ENCODE measurements at places on chromosomes 12 and 14. TPM values are rescaled to one million over a fixed set of nuclear protein-coding genes. Genes with fewer than 3 reads are reported as not detected.

Gene KRT83
- total RNA-seq, result not detected

Gene UNC79
- total RNA-seq, result 0.13 TPM

Gene PLEKHD1
- 0.19 TPM for total RNA-seq

Gene OR6C2
- total RNA-seq, result not detected

Gene OAS2
- total RNA-seq, result 36.6 TPM

Gene PLCZ1
- total RNA-seq, result not detected

GRCh38 chr12:89923091-89923490 lies 214.5 kb upstream of the ATP2B1 start:
- no peak for DNase-seq

DNA sequence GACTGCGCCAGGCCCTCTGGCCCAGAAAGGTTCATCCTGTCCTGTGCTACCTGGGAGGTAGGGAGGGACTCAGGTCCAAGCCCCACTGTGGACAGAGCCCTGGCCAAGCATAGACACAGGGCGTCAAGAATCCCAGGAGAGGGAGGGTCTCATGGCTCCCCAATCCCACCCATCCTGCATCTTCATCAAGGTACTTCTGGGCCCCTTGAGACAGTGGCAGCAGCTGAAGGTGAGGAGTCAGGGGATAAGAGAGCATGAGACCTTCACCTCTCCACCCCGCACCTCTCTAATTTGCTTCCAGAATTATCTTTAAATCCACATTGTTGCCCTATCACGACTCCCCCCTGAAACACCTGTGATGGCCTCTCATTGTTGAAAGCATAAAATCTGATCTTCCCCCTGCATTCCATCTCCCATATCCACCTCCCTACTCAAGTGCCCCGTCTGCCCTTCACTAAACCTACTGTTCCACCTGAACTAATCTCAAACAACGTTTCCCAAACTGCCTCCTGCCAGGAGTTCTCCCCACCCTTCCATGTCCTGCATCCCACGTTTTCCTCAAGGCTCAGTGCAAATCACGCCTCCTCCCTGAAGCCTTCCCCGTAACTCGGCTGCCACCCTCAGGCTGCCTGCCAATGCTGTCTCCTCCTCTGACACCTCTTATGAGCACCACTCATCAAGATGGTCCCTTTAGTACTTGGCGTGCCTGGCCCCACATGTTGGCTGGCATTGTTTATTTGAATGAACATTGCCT lies 27.1 kb downstream of the KRT18 start:
- DNase-seq, result no peak

DNA sequence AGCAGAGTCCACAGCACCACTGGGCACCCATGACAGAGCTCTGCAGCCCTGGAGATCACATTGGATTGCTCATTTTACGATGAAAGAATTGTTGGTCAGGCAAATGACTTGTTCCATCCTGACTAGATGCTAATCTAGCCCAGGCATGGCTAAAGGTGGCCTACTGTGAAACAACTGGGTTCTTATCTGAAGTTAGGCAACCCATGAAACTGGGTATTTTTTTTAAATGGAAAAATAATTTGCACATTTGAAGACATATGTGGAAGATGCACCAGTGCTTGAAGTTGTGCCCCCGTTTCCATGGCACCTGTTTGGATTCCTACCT lies 8.3 kb downstream of the PYGL start:
- DNase-seq, result no peak

- no peak for DNase-seq
These were observed 13.1 kb upstream of the CCDC85C start for GRCh38 chr14:99616832-99617800.
